CD4-positive, alpha-beta T cell (primary cell): ENCODE measurements at places on chromosomes 4 and X.

DNA sequence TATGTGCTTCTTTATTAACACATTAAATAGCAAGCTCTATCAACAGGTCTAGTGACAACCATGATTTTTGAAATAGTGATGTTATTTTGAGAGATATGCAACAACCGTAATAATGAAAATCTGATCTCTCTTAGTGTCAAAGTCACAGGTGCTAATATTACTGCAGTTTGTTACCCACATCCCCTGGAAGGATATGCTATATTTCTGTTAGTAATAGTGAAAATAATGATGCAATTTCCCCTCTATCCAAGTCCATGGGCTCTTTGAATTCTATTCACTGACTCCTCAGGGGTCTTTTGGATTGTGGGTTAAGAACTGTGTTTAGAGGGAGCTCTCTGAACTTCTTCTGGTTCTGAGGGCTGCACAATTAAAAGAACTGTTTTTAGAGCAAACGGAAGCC is 3.0 kb upstream of the HSD17B10 start:
- no peaks in the 10 kb centered on the region for H3K27me3 ChIP-seq
- H3K4me1 ChIP-seq = peaks cover 32% of the 10 kb centered on the region
- H3K36me3 ChIP-seq = peaks cover 3% of the 10 kb centered on the region
- no peak overlapping the region for H3K4me3 ChIP-seq
- H3K27ac ChIP-seq = no peak overlapping the region

- no peak overlapping the region for H3K27ac ChIP-seq
- H3K36me3 ChIP-seq = peaks cover 5% of the 10 kb centered on the region
- H3K4me3 ChIP-seq = no peak overlapping the region
- no peaks in the 10 kb centered on the region for H3K4me1 ChIP-seq
- H3K27me3 ChIP-seq = no peaks in the 10 kb centered on the region
- no peak for DNase-seq
Observed at GRCh38 chrX:132393485-132393884, 95.4 kb downstream of the MBNL3 start.

GRCh38 chrX:149688552-149688951 is 23.3 kb upstream of the MAGEA11 start:
- no peak for DNase-seq
- no peaks in the 10 kb centered on the region for H3K36me3 ChIP-seq
- H3K4me3 ChIP-seq = no peak overlapping the region
- H3K27ac ChIP-seq = no peak overlapping the region
- no peaks in the 10 kb centered on the region for H3K27me3 ChIP-seq
- no peaks in the 10 kb centered on the region for H3K4me1 ChIP-seq

GRCh38 chr4:48147621-48148020 is 13.6 kb upstream of the TXK start:
- no peaks in the 10 kb centered on the region for H3K4me1 ChIP-seq
- H3K36me3 ChIP-seq = no peaks in the 10 kb centered on the region
- no peak overlapping the region for H3K27ac ChIP-seq
